Lower lobe of right lung (tissue), 2 donors: ENCODE measurements at places on chromosomes 1 and 21.

DNA sequence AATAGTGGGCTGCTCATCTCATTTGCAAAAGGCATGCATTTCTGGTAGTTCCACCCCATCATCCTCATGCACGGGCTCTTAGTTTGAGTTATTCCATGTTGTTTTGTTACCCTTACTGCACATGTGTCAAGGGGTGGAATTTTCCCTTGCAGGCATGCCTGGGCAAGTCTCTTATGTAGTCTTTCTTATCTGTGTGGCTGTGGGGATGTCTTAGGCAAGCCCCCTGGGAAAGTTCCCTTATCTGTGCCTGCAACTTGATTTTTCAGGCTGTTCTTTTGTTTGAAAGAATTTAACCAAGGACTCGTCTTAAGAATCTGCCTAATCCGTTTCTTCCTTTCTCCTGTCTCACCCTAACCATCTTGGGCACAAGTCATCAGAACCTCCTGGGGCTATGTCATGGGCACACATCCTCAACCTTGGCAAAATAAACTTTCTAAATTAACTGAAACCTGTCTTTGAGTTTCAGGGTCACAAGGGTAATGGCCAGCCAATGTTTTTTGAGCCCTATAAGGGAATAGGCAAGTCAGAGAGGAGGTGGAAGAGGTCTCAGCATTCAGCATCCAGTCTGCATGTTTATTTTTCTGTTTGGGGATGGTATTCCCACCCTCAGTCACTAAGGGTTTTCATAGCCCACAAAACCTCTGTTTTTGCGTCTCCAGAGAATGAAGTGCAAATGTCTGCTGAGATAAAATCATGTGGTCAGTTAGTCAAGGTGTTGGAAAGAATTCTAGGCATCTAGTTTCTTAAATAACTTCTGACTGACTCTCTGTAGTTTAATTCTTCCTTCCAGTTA is 579.7 kb downstream of the PLA2G4A start:
- no peak for DNase-seq

- peak; percentile 26 for DNase-seq
Observed at GRCh38 chr1:7516341-7516740, 254.8 kb upstream of the VAMP3 start.

GRCh38 chr1:39645411-39646043 is 6.1 kb upstream of the HEYL start:
- DNase-seq = no peak

DNA sequence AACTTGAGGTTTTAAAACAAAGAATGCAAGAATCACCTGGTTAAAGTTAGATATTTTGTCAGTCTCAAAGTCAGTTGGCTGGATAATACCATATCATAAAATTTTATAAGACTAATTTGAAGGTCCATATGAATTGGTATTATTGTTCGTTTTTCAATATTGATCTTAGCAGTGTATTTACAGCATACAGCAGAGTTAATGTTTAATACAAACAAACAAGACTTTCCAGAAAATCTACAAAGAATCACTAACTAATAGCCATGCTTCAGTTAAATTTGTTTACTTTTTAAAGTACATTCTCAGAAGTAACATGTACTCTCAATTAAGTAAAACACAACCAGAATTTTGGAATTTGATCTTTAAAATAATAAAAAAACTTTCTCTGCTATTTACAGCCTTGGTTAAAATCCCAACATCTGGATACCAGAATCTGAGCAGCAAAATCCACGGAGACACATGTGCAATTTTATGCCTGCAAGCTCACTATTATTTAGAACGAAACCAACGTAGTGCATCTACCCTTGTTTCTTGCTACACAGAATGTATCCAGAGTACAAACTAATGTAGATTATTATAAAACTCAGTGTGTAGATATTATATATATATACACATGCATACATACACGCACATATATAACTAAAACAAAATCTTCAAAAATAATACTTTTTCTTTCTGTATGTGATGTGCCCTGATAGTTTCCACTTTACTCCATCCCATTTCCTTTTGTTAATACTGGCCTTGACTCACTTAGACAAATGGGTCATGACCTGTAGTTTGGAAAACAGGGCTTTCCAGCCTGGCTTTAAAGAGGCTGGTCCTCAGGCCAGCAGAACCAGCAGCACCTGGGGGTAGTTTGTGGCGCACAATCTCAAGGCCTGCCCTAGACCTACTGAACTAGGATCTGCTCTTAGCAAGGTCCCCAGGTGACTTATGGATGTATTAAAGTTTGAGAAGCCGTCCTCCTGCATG is 63.6 kb upstream of the ERG start:
- no peak for DNase-seq

DNA sequence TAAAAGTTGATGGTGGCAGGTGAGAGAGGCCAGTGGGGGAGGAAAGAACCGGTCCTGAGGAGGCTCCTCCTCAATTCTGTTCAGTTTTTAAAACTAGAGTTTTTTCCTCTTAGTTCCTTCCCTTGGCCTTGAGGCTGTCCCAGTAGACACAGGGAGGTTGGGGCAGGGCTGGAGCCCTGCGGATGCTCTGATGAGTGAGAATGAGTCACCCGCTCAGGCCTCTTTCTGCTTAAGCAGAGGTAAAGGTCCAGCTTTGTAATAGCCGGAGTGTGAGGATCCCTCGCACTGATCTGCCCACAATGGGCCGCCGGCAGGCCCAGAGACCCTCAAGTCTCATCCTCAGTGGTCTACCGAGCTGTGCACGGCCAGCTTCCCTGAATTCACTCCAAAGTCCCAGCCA is 49.6 kb upstream of the IRF2BP2 start:
- no peak for DNase-seq

GRCh38 chr21:42830456-42831455 is 48.6 kb downstream of the WDR4 start:
- no peak for DNase-seq

GRCh38 chr1:208445758-208446203 is 201.6 kb upstream of the PLXNA2 start:
- DNase-seq = no peak

DNA sequence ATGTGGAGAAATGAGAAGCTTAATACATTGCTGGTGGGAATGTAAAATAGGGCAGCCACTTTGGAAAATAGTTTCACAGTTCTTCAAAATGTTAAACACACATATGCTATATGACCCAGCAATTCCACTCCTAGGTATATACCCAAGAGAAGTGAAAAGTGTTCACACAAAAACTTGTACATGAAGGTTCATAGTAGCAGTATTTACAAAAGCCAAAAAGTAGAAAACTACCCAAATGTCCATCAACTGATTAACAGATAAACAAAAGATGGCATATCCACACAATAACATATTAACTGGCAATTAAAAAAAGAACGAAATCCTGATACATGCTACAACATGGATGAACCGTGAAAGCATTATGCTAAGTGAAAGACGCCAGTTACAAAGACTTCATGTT is 33.7 kb downstream of the ARHGEF11 start:
- no peak for DNase-seq

GRCh38 chr1:243917177-243917862 is 67.3 kb upstream of the AKT3 start:
- peak; percentile 52 for DNase-seq

- DNase-seq = no peak
Observed at GRCh38 chr1:119081700-119082099, 58.8 kb downstream of the WARS2 start.

GRCh38 chr1:212689758-212690529 is 9.7 kb downstream of the BATF3 start:
- no peak for DNase-seq

GRCh38 chr21:44706706-44707581 is 4.4 kb downstream of the TSPEAR start:
- no peak for DNase-seq

GRCh38 chr1:148263906-148264255 is 111.8 kb upstream of the NBPF11 start:
- no peak for DNase-seq

GRCh38 chr1:56297208-56297607 is 282.2 kb downstream of the PLPP3 start:
- no peak for DNase-seq

DNA sequence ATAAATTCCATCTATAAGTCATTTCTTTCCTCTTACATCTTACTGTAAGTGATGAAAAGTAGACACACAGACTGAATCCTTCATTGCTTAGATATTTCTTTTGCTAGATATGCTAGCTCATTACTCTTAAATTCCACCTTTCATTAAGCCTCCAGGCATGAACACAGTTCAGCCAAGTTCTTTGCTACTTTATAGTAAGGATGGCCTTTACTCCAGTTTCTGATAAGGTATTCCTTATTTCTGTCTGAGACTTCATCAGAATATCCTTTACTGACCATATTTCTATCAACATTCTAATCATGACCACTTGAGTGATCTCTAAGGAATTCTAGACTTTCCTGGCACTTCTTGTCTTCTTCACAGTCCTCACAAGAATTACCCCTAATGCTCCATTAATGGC is 191.7 kb upstream of the KCTD3 start:
- DNase-seq = no peak

DNA sequence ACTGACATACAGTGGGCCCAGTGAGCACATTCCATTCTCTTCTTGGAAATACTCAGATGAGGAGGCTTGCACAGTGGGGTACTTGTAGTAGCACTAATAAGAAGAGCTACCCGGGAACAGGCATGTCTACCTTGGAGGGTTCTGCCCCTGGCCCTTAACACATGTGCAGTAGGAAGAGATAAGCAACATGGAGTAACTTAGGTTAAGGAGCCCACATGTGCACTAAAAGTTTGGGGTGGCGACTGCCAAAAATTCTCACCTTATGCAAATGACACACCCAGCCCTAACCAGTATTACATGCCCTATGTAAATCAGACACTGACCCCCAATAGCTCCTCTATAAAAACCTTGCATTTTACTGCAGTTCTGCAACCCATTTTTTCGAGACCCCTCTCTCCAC is 1313.3 kb downstream of the KCNT2 start:
- no peak for DNase-seq

GRCh38 chr1:230140221-230141020 is 73.4 kb downstream of the GALNT2 start:
- DNase-seq = no peak

DNA sequence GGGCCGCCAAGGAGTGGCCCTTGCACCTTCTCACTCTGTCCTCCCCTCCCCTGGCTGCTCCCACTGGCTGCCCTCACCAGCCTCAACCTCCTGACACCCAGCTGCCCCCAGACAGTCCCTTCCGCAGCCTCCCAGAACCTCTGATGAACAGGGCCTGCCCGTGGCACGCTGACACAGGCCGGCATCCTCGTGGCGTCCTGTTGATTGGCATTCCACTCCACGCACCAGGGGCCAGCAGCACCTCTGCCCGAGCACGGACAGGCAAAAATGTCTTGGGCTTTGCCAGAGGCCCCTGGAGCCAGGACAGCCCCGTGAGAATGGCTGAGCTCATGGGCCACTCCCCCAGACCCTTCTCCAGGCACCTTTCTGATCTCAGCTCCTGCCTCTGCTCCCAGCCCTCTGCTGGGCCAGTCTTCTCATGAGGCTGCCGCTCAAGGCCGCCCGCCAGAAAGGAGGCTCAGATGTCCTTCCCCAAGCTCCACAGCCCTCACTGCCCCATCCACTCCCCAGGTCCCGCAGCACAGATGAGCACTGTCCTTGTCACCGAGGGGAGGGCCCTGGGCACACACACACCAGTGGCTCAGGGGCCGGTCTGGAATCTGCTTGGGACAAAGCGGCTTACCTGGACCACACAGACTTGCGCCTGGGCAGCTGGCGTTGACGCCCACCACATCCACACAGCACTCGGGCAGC is 15.8 kb upstream of the RNF223 start:
- peak; percentile 44 for DNase-seq

GRCh38 chr1:233614173-233614742 is 352 bp downstream of the KCNK1 start:
- DNase-seq = peak; percentile 51

DNA sequence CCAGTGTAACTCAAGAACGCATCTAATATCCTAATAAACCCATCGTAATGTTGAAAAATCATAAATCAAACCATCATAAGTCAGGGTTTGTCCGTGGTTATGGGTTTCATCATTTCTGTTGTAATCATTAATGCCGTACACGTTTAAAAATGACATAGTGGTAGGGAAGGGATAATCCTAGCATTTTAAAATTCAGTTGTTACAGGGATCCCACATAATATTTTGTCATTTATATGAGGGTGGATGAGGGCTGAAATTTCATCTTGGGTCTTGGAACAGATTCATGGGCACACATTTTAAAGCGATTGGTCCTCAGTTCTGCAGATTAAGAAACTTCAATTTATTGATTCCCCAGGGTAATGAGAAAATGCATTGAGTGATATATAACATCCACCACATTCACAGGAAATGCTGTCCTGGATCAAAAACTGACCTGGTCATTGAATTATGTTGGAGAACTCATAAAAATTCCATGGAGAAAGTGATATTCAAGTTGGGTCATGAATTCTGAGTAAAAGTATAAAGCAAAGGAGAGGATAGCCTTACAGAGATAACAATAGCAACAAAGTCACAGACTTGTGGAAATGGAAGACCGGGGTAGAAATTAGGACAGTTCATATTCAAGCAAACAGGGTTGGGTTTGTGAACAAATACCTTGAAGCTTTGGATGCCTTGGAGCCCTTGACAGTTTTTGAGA is 1527.3 kb upstream of the TPTE start:
- DNase-seq = no peak

DNA sequence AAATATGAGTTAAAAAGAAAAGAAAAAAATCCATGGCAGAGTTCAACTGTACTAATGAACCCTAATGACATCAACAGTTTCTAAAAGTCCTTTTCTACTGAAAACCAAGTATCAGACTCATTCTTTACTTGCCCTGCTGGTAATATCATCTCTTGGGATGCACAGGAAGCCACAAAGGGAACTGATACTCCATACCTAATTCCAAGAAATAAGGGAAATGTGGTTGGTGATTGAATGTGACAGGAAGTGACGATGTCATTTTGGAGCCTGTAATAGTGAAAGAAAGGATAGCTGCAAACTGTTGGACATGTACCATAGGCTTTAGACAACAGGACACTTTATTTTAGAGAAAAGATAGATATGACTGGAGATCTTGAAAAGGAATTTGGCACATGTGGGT is 98.7 kb upstream of the VAV3 start:
- no peak for DNase-seq

DNA sequence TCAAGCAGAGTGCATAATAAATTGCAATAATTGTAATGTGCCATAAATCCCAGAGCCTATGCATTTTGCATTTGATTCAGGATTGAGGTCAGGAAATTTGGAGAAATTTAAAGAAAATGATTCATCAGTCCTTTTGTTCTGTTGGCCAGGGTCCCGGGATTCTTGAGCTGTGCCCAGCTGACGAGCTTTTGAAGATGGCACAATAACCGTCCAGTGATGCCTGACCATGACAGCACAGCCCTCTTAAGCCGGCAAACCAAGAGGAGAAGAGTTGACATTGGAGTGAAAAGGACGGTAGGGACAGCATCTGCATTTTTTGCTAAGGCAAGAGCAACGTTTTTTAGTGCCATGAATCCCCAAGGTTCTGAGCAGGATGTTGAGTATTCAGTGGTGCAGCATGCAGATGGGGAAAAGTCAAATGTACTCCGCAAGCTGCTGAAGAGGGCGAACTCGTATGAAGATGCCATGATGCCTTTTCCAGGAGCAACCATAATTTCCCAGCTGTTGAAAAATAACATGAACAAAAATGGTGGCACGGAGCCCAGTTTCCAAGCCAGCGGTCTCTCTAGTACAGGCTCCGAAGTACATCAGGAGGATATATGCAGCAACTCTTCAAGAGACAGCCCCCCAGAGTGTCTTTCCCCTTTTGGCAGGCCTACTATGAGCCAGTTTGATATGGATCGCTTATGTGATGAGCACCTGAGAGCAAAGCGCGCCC is 8.7 kb downstream of the PROX1 start:
- no peak for DNase-seq

- no peak for DNase-seq
Observed at GRCh38 chr1:87318806-87319205, 9.9 kb upstream of the LMO4 start.
